Activated T-helper 2 cell treated with anti-CD3 and anti-CD28 coated beads, Interferon-gamma antibody, Interleukin-2, Interleukin-4, amounts not matched to agents 10 μg/mL and 5 μg/mL and 100 μg/mL, durations not matched to agents 14 hours and 24 hours and 36 hours (primary cell): ENCODE measurements at places on chromosomes 13 and 19. TPM values are rescaled to one million over a fixed set of nuclear protein-coding genes. Genes with fewer than 3 reads are reported as not detected.

- no peak for DNase-seq
These were observed 202.6 kb downstream of the TSHZ3 start for GRCh38 chr19:31146546-31147183.

- no peak for DNase-seq
These were observed 84.4 kb upstream of the UQCRFS1 start for GRCh38 chr19:29297381-29297780.

- DNase-seq = peak; percentile 19
These were observed 16.9 kb upstream of the AP1M2 start for GRCh38 chr19:10603873-10604459.

DNA sequence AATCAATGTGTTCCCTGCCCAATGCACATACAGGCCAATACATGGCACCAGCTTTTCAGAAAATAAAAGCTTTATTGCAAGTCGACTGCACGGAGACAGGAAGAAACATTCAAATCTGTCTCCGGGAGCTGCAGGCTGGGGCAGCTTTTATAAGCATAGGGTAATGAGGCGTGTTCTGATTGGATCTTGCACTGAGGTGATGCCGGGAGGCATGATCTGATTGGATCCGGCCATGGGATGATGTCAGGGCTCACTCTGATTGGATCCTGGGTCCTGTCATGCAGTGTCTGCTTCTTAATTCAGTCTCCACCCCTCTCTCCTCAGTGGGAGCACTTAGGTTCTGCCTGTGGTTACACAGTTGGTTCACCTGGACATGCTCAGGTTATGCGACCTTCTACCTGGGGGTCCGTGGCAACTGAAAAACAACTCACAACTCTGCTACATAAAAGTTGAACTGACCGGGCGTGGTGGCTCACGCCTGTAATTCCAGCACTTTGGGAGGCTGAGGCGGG is 11.8 kb upstream of the FBN3 start:
- DNase-seq = no peak

The MCEMP1 gene
- not detected in 2 replicates for total RNA-seq

The ZNF491 gene
- 0.67 and 0.82 TPM in 2 replicates for total RNA-seq

The IGFL1 gene
- not detected in 2 replicates for total RNA-seq

The IQCN gene
- total RNA-seq = 2.9 and 3.3 TPM in 2 replicates

The FLT1 gene
- total RNA-seq = 29.9 and 32.4 TPM in 2 replicates

The ETFB gene
- total RNA-seq = 209 and 215 TPM in 2 replicates
